Type B pancreatic cell (in vitro differentiated cells): ENCODE measurements at places on chromosomes 1 and 21. TPM values are rescaled to one million over a fixed set of nuclear protein-coding genes. Genes with fewer than 3 reads are reported as not detected.

DNA sequence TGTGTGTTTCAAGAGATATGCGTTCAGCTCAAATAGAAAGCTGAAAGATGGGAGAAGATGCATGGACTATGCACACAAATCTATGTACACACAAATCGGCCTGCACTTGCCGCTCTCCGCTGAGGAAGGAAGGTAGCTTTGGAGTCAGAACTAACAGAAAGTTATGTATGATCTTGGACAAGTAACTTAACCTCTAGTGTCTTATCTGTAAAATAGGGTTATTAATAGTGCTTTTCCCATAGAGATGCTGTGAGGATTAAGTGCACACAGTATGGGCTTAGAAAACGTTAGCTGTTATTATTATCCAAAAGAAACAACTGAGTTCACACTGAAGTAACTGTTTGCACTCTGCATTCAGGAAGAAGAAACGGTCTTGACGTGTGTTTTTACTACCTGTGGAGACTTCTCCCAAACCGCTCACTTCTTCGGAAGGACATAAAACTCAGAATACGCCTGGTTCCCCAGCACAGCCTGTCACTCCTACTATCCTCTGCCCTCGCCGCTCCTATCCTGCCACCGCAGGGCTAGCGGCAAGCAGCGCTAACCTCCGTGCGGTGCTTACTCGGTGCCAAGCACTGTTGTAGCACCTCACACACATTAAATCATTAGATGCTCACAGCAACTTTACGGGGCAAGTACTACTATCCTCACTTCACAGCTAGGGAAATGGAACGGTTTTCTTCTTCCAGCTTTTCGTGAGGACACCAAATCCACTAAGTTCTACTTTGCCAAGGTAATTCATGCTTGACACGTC is 1.3 kb downstream of the TGFBR3 start:
- no peak for DNase-seq
- peaks cover 27% of the 10 kb centered on the region for H3K27me3 ChIP-seq
- H3K4me1 ChIP-seq: peaks cover 32% of the 10 kb centered on the region

GRCh38 chr1:23394684-23395083 is 25.0 kb upstream of the ZNF436 start:
- H3K36me3 ChIP-seq: peaks cover 5% of the 10 kb centered on the region
- peaks cover 22% of the 10 kb centered on the region for H3K4me1 ChIP-seq
- H3K4me3 ChIP-seq: peak overlapping the region; percentile 50

TRIM67 gene
- total RNA-seq: 0.65 and 2.1 TPM in 2 replicates

GRCh38 chr21:27196651-27197050 is 229.8 kb upstream of the ADAMTS5 start:
- H3K4me3 ChIP-seq: no peak overlapping the region
- no peaks in the 10 kb centered on the region for H3K36me3 ChIP-seq
- H3K27ac ChIP-seq: no peak overlapping the region
- DNase-seq: no peak
- no peaks in the 10 kb centered on the region for H3K4me1 ChIP-seq

- no peak overlapping the region for H3K4me3 ChIP-seq
- H3K27ac ChIP-seq: peak overlapping the region; percentile 90
- DNase-seq: no peak
- peaks cover 7% of the 10 kb centered on the region for H3K36me3 ChIP-seq
- no peaks in the 10 kb centered on the region for H3K27me3 ChIP-seq
- H3K4me1 ChIP-seq: peaks cover 28% of the 10 kb centered on the region
Measured at GRCh38 chr1:6521536-6521935, 30.1 kb upstream of the PLEKHG5 start.

SLC41A1 gene
- total RNA-seq: 11.7 and 25.9 TPM in 2 replicates

DNA sequence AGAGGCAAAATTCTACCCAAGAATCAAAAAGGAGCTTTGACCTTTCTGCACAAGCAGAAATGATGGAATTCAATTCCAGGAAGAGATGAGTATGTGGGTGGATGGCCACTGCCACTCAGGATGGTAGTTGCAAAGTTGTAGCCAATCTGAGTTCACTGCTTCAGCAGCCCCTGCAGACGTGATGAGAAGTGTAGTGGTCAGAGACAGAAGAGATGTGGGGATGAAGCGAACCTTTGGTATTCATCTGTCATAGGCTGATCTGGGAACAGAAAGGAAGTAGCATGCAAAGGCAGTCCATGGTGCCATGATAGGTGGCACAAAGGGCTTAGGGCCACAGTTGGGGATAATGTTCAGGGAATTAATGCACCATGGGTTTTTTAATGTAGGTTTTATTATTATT is 81.1 kb upstream of the PGBD5 start:
- H3K4me1 ChIP-seq: peaks cover 21% of the 10 kb centered on the region
- H3K4me3 ChIP-seq: no peak overlapping the region
- H3K27me3 ChIP-seq: no peaks in the 10 kb centered on the region
- H3K27ac ChIP-seq: no peak overlapping the region
